Smooth muscle cell of the umbilical artery (primary cell): ENCODE measurements at places on chromosomes 2 and 18. TPM values are rescaled to one million over a fixed set of nuclear protein-coding genes. Genes with fewer than 3 reads are reported as not detected.

Gene CYP27A1
- 1.4 and 8.0 TPM in 2 replicates for total RNA-seq

Gene DSG2
- 65.6 and 102 TPM in 2 replicates for total RNA-seq

Gene RUFY4
- not detected in 2 replicates for total RNA-seq

Gene CDK15
- total RNA-seq: 6.3 and 8.6 TPM in 2 replicates

Gene RESP18
- not detected in 2 replicates for total RNA-seq

Gene FOXI3
- total RNA-seq: not detected in 2 replicates

Gene C2orf66
- total RNA-seq: 0.28 and 0.30 TPM in 2 replicates

Gene GPR35
- 0.30 and 1.3 TPM in 2 replicates for total RNA-seq

Gene ZBTB7C
- not detected in 2 replicates for total RNA-seq

Gene GREB1
- 0.59 and 0.83 TPM in 2 replicates for total RNA-seq

Gene GCG
- not detected in 2 replicates for total RNA-seq

Gene SPR
- 24.2 and 35.9 TPM in 2 replicates for total RNA-seq

Gene GPATCH11
- 8.3 and 10.0 TPM in 2 replicates for total RNA-seq

Gene POTEC
- not detected in 2 replicates for total RNA-seq

Gene CRYBA2
- not detected in 2 replicates for total RNA-seq

Gene MCM6
- 7.7 and 23.6 TPM in 2 replicates for total RNA-seq

Gene FSHR
- total RNA-seq: not detected in 2 replicates

Gene CIB4
- total RNA-seq: not detected in 2 replicates

Gene DSG1
- not detected in 2 replicates for total RNA-seq

Gene DTNA
- total RNA-seq: 6.8 and 18.1 TPM in 2 replicates

Gene BOLL
- total RNA-seq: not detected in 2 replicates

Gene SLC5A7
- under 0.01 TPM in 1 of 2 replicates, not detected in the other for total RNA-seq

Gene COPS8
- 105 and 122 TPM in 2 replicates for total RNA-seq

Gene GCA
- 11.0 and 11.5 TPM in 2 replicates for total RNA-seq

Gene VAMP8
- 0.23 and 0.59 TPM in 2 replicates for total RNA-seq

Gene COL4A3
- under 0.01 TPM in 1 of 2 replicates, not detected in the other for total RNA-seq

Gene SP140
- total RNA-seq: under 0.01 and 2.0 TPM in 2 replicates

Gene ACADL
- 0.05 and 0.59 TPM in 2 replicates for total RNA-seq

Gene EMILIN1
- total RNA-seq: 394 and 462 TPM in 2 replicates

Gene SPP2
- total RNA-seq: not detected in 2 replicates

Gene PRSS56
- total RNA-seq: not detected in 2 replicates

Gene TMEM37
- 0.30 TPM in 1 of 2 replicates, not detected in the other for total RNA-seq

Gene CCDC102B
- 2.4 and 2.9 TPM in 2 replicates for total RNA-seq

Gene RNF25
- 20.0 and 23.2 TPM in 2 replicates for total RNA-seq

Gene KATNAL2
- total RNA-seq: 0.89 and 1.6 TPM in 2 replicates

Gene CYS1
- under 0.01 and 0.37 TPM in 2 replicates for total RNA-seq

Gene SPATA3
- total RNA-seq: not detected in 2 replicates

Gene CCDC68
- total RNA-seq: 5.0 and 6.2 TPM in 2 replicates

Gene KCNK3
- total RNA-seq: 0.30 and 0.46 TPM in 2 replicates

Gene MATN3
- total RNA-seq: 3.0 and 3.7 TPM in 2 replicates

Gene CD8A
- not detected in 2 replicates for total RNA-seq
